NCI-H446 (cell line): ENCODE measurements at places on chromosomes 13 and 19.

DNA sequence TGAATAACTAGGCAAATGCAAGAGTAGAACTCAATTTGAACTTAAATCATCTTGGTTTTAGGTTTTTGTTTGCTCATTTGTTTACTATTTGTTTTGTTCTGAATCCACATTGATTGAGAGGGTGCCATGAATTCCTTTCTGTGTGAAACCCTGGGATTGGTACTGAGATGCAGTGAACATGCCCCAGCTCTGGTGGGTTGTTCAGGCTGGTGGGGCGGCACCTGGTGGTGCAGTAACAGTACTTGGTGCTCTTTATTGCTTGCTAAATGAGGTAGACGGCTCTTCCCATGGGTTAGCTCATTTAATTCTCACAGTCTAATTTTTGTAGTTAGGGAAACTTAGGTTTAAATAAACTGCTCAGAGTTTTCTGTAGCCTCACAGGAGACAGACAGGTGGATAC lies 48.4 kb downstream of the WASF3 start:
- no peak for DNase-seq

DNA sequence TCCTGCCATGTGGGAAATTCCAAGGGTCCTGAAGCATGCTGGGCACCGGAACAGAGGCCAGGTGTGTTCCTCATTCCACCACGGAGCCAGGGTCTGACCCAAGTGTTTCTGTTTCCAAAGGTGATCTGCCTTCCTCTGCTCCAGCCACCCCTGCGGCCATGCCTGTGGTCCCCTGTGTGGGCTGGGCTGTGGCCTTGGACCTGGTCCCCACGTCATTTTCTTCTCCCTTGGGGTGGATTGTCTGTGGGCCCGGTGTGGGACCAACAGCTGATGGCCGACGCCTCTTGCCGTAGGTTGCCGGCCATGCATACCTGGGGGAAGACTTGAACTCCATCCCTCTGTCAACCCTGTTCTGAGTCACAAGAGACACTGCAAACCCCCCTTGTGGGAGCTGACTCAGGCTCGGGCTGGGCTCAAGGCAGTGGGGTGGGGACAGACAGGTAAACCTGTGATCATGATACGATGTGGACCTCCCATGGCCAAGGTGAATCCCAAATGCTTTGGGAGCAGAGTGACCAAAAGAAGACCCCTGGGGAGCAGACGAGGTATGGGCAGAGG lies 35.0 kb downstream of the ATP11A start:
- no peak for DNase-seq

GRCh38 chr13:64505336-64505910 lies 2724.7 kb downstream of the PCDH9 start:
- no peak for DNase-seq

DNA sequence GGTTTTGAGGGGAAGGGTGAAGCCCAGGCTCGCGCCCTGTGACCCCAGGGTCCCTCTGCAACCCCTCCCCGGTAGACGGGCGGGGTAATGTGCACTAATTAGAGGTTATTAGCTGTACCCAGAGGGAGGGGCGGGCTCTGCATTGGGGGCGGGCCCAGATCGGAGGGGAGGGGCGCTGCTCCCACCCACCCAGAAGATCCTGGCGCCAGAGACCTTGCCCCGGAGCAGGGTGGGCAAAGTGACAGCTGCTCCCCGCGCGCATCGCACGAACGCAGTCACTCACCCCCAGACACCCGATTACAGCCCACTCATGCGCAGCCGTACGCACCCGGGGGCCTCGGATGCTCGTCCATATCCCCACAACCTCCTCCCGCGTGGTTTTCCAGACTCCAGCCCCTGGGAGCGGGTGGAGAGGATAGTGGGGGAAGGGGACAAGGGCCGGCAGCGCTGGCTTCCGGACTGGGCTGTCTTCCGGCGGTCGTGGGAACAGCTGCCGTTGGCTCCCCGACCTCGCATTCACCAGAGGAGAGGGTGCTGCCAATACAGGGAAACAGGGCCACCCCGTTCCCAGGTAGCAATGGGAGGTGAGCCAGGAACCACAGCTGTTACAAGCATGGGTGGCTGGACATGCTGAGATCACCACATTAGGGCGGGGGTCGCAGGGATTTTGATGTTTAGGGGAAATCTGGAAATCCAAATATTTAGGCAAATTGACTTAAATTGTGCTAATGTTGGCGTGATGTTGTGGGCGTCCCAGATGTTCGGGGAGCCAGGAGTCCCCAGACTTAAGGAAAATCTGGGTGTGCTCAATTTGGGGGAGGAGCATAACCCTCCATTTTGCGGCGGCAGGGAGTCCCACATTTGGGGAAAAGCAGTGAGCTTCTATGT lies 2.9 kb upstream of the HOOK2 start:
- peak; percentile 63 for DNase-seq

GRCh38 chr19:2549701-2550191 lies 73.8 kb downstream of the GADD45B start:
- no peak for DNase-seq

- peak; percentile 79 for DNase-seq
These were observed 9.1 kb upstream of the LHFPL6 start for GRCh38 chr13:39612023-39612637.

DNA sequence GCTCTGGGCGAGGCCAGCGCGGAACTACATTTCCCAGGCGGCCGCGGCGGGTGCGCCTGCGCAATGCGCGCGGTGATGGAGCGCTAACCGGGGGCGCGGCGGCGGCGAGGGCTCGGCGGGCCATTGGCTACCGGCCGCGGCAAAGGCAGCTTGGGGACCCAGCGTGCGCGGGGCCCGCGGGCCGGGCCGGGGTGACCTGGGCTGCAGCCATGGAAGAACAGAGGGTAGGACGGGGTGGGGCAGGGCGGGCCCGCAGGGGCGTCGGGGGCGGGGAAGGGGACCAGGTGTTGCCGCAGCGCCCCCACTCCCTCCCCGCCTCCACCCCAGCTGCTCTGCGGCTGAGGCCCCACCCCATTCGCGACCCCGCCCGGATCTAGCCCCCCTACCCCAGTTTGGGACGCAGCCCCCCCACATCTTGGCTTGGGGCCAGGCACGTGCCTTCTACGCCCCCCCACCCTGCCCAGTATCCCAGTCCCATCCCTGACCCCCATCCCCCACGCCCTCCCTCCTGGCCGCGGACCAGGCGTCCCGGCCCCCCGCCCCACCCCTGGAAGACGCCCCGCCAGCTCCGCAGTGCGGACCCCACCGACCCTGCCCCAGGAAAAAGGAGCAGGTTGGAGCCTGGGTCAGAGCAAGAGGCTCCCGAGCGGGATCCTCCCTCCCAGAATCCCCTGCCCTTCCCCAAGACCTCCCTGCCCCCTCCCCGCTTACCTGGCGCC lies at the start of gene FSD1:
Gene FSD1, plus strand, starts transcription at position 61 of the 719 bp plus-strand sequence. Its CDS starts 149 bp downstream, at position 210.
- DNase-seq: peak; percentile 60

- DNase-seq: no peak
These were observed 716 bp downstream of the ZNF573 start for GRCh38 chr19:37778613-37779126.

DNA sequence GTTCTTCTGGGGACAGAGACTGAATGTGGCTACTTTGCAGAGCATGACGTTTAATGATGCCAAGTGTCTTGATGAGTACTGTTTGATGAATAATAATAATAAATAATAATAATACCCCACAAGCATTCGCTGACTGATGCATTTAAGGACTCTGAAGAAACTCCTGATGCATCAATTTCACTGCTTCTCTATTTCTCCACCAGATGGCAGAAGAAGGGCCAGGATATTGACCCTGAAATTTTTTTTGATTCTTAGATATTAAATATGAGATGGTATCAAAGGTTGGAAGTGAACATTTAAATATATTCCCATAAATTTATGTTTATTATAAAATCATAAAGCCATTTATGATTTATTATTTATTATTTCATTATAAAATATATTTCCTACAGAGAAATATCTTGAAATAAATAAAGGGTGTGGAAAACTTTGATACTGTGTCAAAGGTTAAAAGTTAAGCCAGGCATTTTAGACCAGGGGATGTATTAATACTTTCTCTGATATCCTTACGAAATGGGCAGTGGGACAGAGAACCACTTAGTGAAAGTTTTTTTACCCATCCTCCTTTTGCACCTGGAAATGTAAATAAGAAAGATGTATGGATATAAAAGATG lies 170.9 kb downstream of the LACC1 start:
- DNase-seq: peak; percentile 40

DNA sequence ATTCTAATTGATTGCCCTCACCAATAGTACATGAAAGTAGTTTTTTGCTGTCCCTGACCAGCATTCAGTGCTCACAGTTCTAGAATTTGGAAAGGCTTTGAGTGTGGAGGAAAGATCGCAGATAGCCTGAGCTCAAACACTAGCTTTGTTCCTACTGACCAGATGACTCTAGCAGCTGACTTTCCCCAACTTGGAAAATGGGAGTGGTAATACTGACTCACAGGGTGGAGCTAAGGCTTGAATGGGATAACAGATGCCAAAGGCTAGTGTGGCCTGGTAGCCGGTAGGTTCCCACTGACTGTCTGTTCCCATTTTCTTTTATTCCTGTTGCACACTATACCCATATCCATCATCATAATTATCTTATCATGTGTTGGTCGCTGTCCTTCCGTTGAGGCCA lies 3.7 kb downstream of the ZSCAN22 start:
- no peak for DNase-seq
